ENCODE measurements at places on chromosomes 6 and 20. TPM values are rescaled to one million over a fixed set of nuclear protein-coding genes. Genes with fewer than 3 reads are reported as not detected.

- H3K36me3 ChIP-seq, result no peaks in the 10 kb centered on the region
These were observed 89.4 kb upstream of the SIRPA start for GRCh38 chr20:1805816-1806215.

DNA sequence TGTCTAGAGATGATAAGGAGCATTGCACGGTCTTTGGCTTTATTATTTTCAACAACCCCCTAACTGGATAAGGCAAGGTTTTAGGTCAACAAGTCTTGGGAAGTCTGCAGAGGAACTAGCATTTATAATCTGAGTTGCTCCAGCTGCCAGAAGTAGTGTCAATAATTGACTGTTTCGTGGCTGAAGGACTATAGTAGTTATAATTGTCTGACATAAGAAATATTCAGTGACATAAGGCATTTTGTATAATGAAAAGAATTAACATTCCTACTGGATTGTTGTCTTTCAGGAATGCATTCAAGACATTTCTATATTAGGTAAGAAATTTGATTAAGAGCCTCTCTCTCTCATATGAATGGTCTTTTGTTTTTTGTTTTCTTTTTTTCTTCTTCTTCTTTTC, 136.9 kb upstream of the SGK1 start:
- H3K36me3 ChIP-seq, result no peaks in the 10 kb centered on the region
- H3K4me3 ChIP-seq, result no peak overlapping the region
- H3K27me3 ChIP-seq, result no peaks in the 10 kb centered on the region
- no peaks in the 10 kb centered on the region for H3K4me1 ChIP-seq
- no peak for DNase-seq

GRCh38 chr6:156851454-156851921, 74.3 kb downstream of the ARID1B start:
- no peak overlapping the region for H3K27ac ChIP-seq
- no peaks in the 10 kb centered on the region for H3K27me3 ChIP-seq
- no peak for DNase-seq
- no peak overlapping the region for H3K4me3 ChIP-seq
- peaks cover 63% of the 10 kb centered on the region for H3K4me1 ChIP-seq

MEP1A gene
- not detected for total RNA-seq

SMOC2 gene
- 1.8 TPM for total RNA-seq

DNA sequence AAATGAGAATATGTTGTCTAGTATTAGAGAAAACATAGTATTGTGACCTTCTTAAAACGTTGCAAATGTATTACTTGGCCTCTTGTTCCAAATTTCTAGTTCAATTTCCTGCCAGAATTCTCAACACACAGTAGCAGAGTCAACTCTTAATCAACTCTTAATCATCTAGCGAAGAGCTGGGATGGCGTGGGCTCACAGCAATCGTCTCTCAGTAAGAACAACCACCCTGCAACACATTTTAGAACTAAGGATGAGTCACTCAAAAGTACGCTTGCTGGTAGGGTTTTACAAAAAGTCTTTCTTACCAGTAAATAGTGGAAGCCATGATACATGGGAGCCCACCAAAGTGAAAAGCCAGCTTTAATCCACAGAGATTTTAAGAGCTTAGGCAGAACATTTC, 24.6 kb downstream of the GPR6 start:
- peaks cover 25% of the 10 kb centered on the region for H3K27me3 ChIP-seq
- no peak overlapping the region for H3K27ac ChIP-seq
- no peaks in the 10 kb centered on the region for H3K36me3 ChIP-seq

- H3K4me3 ChIP-seq, result no peak overlapping the region
- no peaks in the 10 kb centered on the region for H3K36me3 ChIP-seq
- H3K27me3 ChIP-seq, result no peaks in the 10 kb centered on the region
- no peak overlapping the region for H3K27ac ChIP-seq
- peaks cover 7% of the 10 kb centered on the region for H3K4me1 ChIP-seq
These were observed 155.9 kb downstream of the NFATC2 start for GRCh38 chr20:51386586-51386985.

DNA sequence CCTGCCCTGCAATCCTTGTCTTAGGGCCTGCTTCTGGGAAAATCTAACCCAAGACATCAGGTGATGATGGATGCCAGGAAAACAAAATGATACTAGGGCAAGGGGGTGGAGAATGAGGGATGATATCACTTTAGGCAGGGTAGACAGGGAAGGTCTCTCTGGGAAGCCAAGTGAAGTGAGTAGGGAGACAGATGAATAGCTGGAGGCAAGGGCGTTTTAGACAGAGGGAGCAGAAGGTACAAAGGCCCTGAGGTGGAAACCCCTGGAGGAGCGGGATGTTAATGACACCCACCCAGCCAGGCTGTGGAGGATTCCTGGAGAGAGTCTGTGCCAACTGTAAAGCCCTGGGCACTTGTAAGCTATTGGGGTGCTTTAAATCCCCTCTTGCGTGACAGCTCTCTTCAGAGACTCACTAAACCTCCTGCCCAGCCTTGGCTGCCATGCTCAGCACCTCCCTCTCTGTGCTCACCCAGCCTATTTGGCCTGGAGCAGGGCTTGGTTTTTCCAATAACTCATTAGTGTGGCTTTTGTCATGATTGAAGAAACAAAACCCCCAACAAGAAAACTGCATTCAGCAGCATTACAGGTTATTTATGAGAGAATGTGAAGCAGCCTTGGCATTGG, 12.4 kb upstream of the MDGA1 start:
- H3K27me3 ChIP-seq, result no peaks in the 10 kb centered on the region
- H3K27ac ChIP-seq, result no peak overlapping the region
- DNase-seq, result no peak
- H3K4me1 ChIP-seq, result peaks cover 2% of the 10 kb centered on the region

SAMD10 gene
- 7.2 TPM for total RNA-seq

GRCh38 chr6:6565069-6565468, 23.5 kb upstream of the LY86 start:
- no peaks in the 10 kb centered on the region for H3K27me3 ChIP-seq
- H3K27ac ChIP-seq, result no peak overlapping the region
- no peaks in the 10 kb centered on the region for H3K4me1 ChIP-seq
- DNase-seq, result no peak

GRCh38 chr6:63441266-63441956, 121.6 kb upstream of the LGSN start:
- no peak overlapping the region for H3K4me3 ChIP-seq
- no peaks in the 10 kb centered on the region for H3K27me3 ChIP-seq
- no peak overlapping the region for H3K27ac ChIP-seq
- no peaks in the 10 kb centered on the region for H3K4me1 ChIP-seq
- H3K36me3 ChIP-seq, result no peaks in the 10 kb centered on the region

DNA sequence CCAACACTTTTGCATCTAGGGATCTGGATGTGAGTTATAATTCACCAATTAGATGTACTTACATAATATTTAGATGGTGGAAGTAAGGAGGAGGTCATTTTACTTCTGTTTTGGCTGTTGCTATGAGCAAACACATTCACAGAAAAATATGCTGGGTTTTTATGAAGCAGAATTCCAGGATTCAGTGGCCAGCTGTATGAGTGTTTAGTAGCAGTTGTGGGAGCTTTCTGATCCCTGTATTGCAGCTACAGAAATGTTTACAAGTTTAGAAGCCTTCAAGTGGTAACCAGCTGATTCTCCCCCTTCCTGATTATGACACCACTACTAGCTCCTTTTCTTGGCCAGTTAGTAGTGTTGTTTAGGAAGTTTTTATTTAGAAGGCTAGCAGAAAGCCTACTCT, 177.0 kb downstream of the TENT5A start:
- no peaks in the 10 kb centered on the region for H3K4me1 ChIP-seq
- no peaks in the 10 kb centered on the region for H3K27me3 ChIP-seq
- no peak overlapping the region for H3K27ac ChIP-seq

GRCh38 chr20:25046736-25047666, 10.9 kb downstream of the ACSS1 start:
- no peak for DNase-seq
- H3K36me3 ChIP-seq, result no peaks in the 10 kb centered on the region
- no peak overlapping the region for H3K27ac ChIP-seq
- no peak overlapping the region for H3K4me3 ChIP-seq

PLN gene
- total RNA-seq, result not detected

- no peaks in the 10 kb centered on the region for H3K4me1 ChIP-seq
- H3K4me3 ChIP-seq, result no peak overlapping the region
- H3K36me3 ChIP-seq, result no peaks in the 10 kb centered on the region
- DNase-seq, result no peak
These were observed 45.2 kb upstream of the TFAP2A start for GRCh38 chr6:10460096-10460495.

CST2 gene
- total RNA-seq, result not detected

- H3K36me3 ChIP-seq, result no peaks in the 10 kb centered on the region
- peaks cover 25% of the 10 kb centered on the region for H3K27me3 ChIP-seq
- DNase-seq, result no peak
- H3K27ac ChIP-seq, result no peak overlapping the region
- no peak overlapping the region for H3K4me3 ChIP-seq
- no peaks in the 10 kb centered on the region for H3K4me1 ChIP-seq
These were observed 43.8 kb upstream of the SEC63 start for GRCh38 chr6:108001696-108002231.

GRCh38 chr6:40308533-40309306, 278.4 kb downstream of the LRFN2 start:
- H3K27ac ChIP-seq, result no peak overlapping the region
- no peaks in the 10 kb centered on the region for H3K27me3 ChIP-seq
- no peak overlapping the region for H3K4me3 ChIP-seq
- H3K4me1 ChIP-seq, result no peaks in the 10 kb centered on the region
- H3K36me3 ChIP-seq, result no peaks in the 10 kb centered on the region

SUPT3H gene
- 10.8 TPM for total RNA-seq

DNA sequence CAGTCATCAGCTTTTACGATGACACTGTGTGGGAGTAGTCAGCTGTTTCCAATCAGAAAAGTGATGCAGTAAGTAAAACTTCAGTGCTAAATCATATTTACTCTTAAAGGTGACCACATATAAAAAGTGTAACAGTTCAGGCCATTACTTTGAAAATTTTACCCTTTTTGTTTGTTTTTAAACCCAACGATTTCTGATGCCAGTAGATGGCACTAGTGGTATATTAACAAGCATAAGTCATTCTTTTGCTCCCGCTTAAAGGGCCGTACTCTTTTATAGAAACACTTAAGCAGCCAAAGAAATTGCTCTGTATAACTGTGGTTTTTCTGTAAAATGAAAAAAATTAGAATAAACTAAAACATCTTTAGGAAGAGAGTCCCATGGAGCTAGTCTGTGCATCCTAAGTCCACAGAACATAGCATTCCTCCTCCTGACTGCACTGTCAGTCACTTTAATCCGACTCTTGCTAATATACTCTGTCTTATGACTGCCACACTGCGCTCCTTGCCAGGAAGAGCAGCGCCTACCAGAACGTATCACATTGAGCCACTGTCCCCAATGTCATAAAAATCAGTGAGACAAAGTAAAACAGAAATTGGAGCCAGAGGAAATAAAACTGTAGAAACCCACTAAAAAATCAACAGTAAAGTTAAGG, 25.0 kb downstream of the HEBP2 start:
- H3K4me1 ChIP-seq, result no peaks in the 10 kb centered on the region
- H3K36me3 ChIP-seq, result no peaks in the 10 kb centered on the region
- peak; percentile 70 for DNase-seq
- H3K27me3 ChIP-seq, result no peaks in the 10 kb centered on the region
- H3K27ac ChIP-seq, result no peak overlapping the region

- peak; percentile 49 for DNase-seq
- no peaks in the 10 kb centered on the region for H3K36me3 ChIP-seq
- H3K27me3 ChIP-seq, result no peaks in the 10 kb centered on the region
- H3K4me1 ChIP-seq, result peaks cover 18% of the 10 kb centered on the region
- no peak overlapping the region for H3K4me3 ChIP-seq
- no peak overlapping the region for H3K27ac ChIP-seq
These were observed 94.5 kb downstream of the PKHD1 start for GRCh38 chr6:51992876-51993275.

RHAG gene
- total RNA-seq, result not detected

SLC29A1 gene
- 92.5 TPM for total RNA-seq

- no peak overlapping the region for H3K27ac ChIP-seq
- DNase-seq, result no peak
- H3K4me1 ChIP-seq, result no peaks in the 10 kb centered on the region
These were observed 625.1 kb upstream of the IMPG1 start for GRCh38 chr6:76697585-76697984.

DNA sequence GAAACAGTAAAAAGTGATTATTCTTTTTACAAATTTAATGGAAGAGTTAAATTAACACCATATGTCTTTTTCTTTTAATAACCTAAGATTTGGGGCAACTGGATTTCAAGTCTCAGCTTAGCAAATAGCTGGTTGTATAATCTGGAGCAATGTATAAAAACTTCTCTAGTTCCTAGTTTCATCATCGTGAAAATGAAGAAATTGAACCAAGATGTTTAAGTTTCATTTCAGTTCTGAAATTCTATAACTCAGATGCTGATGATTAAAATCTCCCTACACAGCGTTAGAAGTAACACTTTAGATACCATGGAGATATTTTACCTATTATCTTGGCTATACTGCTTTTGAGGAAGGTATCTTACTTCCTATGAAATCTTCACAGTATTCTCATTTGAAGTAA, 252.0 kb downstream of the KIF16B start:
- H3K4me1 ChIP-seq, result no peaks in the 10 kb centered on the region
- H3K27me3 ChIP-seq, result no peaks in the 10 kb centered on the region
- H3K27ac ChIP-seq, result no peak overlapping the region
- no peaks in the 10 kb centered on the region for H3K36me3 ChIP-seq

GRCh38 chr20:43961541-43962471, 47.2 kb downstream of the TOX2 start:
- H3K4me3 ChIP-seq, result no peak overlapping the region
- peaks cover 44% of the 10 kb centered on the region for H3K4me1 ChIP-seq
- H3K27ac ChIP-seq, result peak overlapping the region; percentile 32
- no peak for DNase-seq
- peaks cover 6% of the 10 kb centered on the region for H3K36me3 ChIP-seq

GRCh38 chr20:58078741-58079522, 149.5 kb downstream of the ANKRD60 start:
- H3K27me3 ChIP-seq, result no peaks in the 10 kb centered on the region
- H3K27ac ChIP-seq, result no peak overlapping the region
- H3K4me3 ChIP-seq, result no peak overlapping the region
- DNase-seq, result peak; percentile 28

DNA sequence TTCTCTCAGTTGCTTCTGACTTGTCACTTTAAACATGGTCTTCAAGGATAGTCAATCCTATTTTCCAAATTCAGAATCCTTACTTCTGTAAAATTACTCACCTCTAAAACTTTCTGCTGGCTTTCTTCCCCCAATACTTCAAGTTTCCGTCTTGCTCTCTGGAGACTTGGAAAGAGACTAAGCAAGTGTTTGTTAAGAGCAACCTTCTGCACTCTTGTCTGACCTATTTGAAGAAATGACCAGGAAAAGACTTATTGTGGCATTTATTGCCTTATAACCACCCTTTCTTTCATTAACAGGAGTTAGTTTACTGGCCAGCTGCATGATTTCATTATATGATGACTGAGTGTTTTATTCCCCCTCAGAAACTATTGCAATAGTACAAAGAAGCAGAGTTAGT, 181.0 kb downstream of the TBC1D7 start:
- H3K36me3 ChIP-seq, result no peaks in the 10 kb centered on the region
- no peaks in the 10 kb centered on the region for H3K27me3 ChIP-seq
- DNase-seq, result no peak

DNA sequence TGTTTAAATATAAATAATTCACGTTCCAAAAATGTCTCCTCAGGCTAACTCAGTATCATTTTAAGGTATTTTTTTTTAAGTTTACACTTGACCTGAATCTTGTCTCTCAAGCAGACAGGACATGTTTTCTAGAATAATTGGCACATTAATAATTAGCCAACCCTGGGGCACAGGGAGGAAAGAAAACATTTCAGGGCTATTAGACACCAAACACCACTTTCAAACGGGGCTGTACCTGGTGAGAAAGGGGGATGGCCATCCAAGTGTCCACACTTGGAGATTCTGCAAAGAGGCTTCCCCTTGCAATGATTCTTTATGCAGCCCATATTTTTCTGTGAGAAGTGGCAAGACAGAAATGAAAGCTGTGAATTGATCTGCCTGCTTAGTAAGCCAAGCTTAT, 560.8 kb downstream of the CD109 start:
- no peak overlapping the region for H3K4me3 ChIP-seq
- DNase-seq, result no peak
- H3K4me1 ChIP-seq, result no peaks in the 10 kb centered on the region
